ENCODE measurements at places on chromosomes 3 and 15. TPM values are rescaled to one million over a fixed set of nuclear protein-coding genes. Genes with fewer than 3 reads are reported as not detected.

DNA sequence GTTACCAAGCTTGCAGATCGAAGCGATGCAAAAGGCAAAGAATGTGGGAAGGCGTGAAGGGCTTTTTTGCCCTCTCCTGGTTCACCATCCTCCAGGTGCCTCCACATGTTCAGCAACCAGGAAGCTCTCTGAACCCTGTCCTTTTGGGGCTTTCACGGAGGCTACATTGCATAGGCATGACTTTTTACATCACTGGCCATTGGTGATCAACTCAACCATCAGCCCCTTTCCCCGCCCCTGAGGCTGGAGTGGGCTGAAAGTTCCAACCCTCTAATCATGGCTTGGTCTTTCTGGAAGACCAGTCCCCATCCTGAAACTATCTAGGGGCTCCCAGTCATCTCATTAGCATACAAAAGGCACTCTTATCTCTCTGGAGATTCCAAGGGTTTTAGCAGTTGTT is 52.6 kb downstream of the UACA start:
- H3K4me1 ChIP-seq = no peaks in the 10 kb centered on the region
- H3K27me3 ChIP-seq = peaks cover 2% of the 10 kb centered on the region
- H3K4me3 ChIP-seq = no peak overlapping the region
- H3K36me3 ChIP-seq = no peaks in the 10 kb centered on the region
- no peak overlapping the region for H3K27ac ChIP-seq

GRCh38 chr15:63358241-63359029 is 23.2 kb downstream of the CA12 start:
- no peaks in the 10 kb centered on the region for H3K4me1 ChIP-seq
- DNase-seq = no peak
- no peak overlapping the region for H3K4me3 ChIP-seq

GRCh38 chr15:47552978-47553608 is 164.2 kb upstream of the SEMA6D start:
- peaks cover 24% of the 10 kb centered on the region for H3K4me1 ChIP-seq
- H3K36me3 ChIP-seq = peaks cover under 1% of the 10 kb centered on the region
- H3K27me3 ChIP-seq = peaks cover 5% of the 10 kb centered on the region
- no peak overlapping the region for H3K4me3 ChIP-seq
- no peak overlapping the region for H3K27ac ChIP-seq

FMN1 gene
- total RNA-seq = 1.1 TPM

FETUB gene
- total RNA-seq = not detected

DNA sequence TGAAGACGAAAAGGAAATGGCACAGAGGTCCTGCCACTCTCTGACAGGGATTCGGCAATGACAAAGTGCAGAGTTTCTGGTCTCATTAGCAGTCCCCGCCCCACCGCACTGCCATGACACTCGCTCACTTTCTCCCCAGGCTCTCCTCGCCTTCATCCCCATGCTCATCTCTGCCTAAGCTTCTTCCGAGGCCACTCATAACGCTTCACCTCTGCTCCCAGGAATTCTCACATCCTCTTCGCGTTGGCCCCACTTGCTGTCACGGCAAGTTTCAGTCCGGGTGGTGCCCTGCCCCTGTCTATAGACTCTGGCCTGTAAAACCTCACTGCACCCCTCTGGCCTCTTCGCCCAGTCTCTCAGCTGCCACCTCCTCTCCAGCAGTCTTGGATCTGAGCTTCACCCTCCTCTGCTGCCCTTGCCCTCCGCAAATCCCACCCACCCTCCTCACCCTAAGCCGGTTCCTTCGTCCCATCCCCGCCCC is 654 bp downstream of the RUBCN start:
- H3K27ac ChIP-seq = peak overlapping the region; percentile 77
- H3K27me3 ChIP-seq = peaks cover 3% of the 10 kb centered on the region
- H3K4me3 ChIP-seq = peak overlapping the region; percentile 100
- peak; percentile 24 for DNase-seq

- no peaks in the 10 kb centered on the region for H3K27me3 ChIP-seq
- no peak overlapping the region for H3K4me3 ChIP-seq
- H3K27ac ChIP-seq = no peak overlapping the region
- no peak for DNase-seq
- H3K36me3 ChIP-seq = peaks cover 5% of the 10 kb centered on the region
These were observed 64.3 kb upstream of the GATM start for GRCh38 chr15:45442507-45443135.

SNUPN gene
- total RNA-seq = 15.5 TPM

DNA sequence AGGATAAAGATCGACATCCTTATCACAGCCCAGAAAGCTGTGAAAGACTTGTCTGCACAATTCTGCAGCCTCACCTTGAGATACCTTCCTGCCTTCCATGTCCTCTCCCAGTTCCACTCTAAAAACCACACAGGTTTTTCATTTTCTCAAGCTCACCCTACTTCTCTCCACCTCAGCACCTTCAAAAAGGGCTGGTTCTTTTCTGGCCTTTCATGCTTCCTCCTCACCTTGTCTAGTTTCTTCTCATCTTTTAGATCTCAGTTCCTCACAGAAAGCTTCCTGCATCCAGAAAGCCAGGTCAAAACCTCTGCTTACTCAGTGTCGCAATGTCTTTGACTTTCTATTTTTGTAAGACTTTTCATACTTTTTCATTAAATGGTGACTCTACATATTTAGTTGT is 140.2 kb upstream of the STT3B start:
- H3K4me1 ChIP-seq = peaks cover 3% of the 10 kb centered on the region
- no peak for DNase-seq
- no peaks in the 10 kb centered on the region for H3K27me3 ChIP-seq
- H3K27ac ChIP-seq = no peak overlapping the region

CNOT10 gene
- total RNA-seq = 35.5 TPM

- H3K27ac ChIP-seq = no peak overlapping the region
- no peaks in the 10 kb centered on the region for H3K27me3 ChIP-seq
- H3K4me1 ChIP-seq = peaks cover 3% of the 10 kb centered on the region
- H3K36me3 ChIP-seq = no peaks in the 10 kb centered on the region
- no peak overlapping the region for H3K4me3 ChIP-seq
These were observed 4.6 kb upstream of the CX3CR1 start for GRCh38 chr3:39284457-39284881.

CRABP1 gene
- 314 TPM for total RNA-seq

- no peak overlapping the region for H3K27ac ChIP-seq
- DNase-seq = no peak
- H3K4me1 ChIP-seq = no peaks in the 10 kb centered on the region
- H3K27me3 ChIP-seq = no peaks in the 10 kb centered on the region
- H3K36me3 ChIP-seq = no peaks in the 10 kb centered on the region
These were observed 1141.4 kb downstream of the TBL1XR1 start for GRCh38 chr3:176055836-176056235.

SERPINI2 gene
- not detected for total RNA-seq

DNA sequence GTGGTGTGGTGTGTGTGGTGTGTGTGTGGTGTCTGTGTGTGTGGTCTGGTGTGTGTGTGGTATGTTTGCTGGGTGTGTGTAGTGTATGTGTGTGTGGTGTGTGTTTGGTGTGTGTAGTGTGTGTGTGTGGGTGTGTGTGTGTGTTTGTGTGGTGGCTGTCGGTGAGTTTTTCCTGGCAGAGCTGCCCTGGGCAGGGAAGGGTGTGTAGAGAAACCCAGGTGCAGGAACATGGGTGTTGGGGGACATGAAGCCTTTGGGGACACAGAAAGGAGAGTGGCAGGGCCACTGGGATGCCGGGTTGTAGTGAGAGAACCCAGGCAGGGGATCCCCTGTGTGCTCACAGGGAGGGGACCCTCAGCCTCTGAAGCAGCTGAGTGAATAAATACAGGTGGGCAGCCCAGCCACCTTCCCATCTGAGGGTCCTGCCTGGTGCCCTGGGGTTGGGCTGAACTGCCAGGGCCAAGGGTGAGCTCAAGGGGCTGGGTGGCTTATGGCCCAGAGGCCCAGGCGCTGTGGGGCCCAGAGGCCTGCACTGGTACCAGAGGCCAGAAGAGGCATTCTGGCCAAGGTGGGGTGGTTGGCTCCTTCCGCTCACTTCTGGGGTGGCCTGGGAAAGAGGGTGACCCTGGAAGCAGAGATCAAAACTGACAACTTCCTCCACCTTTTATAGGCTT is 48.5 kb upstream of the CTSH start:
- no peaks in the 10 kb centered on the region for H3K36me3 ChIP-seq
- peaks cover 5% of the 10 kb centered on the region for H3K4me1 ChIP-seq
- no peak overlapping the region for H3K4me3 ChIP-seq
- peaks cover 8% of the 10 kb centered on the region for H3K27me3 ChIP-seq
- H3K27ac ChIP-seq = no peak overlapping the region

RHCG gene
- total RNA-seq = not detected

TRPM7 gene
- total RNA-seq = 24.3 TPM

NRG4 gene
- total RNA-seq = not detected

GRCh38 chr3:48963591-48963990 is 26.4 kb upstream of the P4HTM start:
- no peak overlapping the region for H3K27ac ChIP-seq
- no peak overlapping the region for H3K4me3 ChIP-seq
- DNase-seq = no peak

DNA sequence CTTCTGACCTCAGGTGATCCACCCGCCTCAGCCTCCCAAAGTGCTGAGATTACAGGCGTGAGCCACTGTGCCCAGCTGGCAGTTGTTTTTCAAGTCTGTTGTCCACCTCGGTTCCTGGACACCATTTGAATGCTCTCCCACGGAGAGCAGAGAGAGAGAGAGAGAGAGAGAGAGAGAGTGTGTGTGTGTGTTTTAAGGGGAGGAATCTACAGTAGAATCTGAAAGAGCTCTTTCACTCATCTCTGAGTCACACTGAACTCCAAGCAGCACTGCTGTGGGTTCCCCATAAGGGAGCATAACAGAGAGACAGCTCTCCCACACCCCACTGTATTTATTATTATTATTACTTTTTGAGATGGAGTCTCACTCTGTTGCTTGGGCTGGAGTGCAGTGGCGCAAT is 156.6 kb downstream of the RPLP1 start:
- DNase-seq = no peak
- peaks cover 3% of the 10 kb centered on the region for H3K27me3 ChIP-seq
- no peak overlapping the region for H3K4me3 ChIP-seq
- no peak overlapping the region for H3K27ac ChIP-seq
- no peaks in the 10 kb centered on the region for H3K4me1 ChIP-seq
- peaks cover 5% of the 10 kb centered on the region for H3K36me3 ChIP-seq

DNA sequence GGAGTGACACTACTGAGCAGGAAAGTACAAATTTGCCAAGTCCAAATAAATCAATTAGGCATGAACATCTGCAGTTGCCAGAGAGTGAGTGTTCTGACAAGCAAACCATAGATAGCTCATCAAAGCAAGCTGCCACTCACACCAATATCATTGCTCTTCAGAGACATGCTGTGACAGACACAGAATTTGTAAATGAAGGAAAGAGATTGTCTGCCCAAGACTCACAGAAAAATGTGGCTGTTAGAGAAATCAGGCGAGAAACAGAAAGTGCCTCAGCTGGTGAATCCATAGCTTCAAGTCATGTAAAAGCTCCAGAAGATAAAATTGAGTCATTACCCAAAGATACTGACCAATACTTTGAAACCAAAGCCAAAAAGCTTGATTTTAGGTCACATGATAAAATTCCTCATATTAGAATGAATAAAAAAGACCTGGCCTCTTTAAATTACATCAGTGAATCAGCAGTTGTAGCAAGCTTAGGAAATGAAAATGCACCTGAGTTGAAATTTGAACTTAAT is 50.8 kb downstream of the CRYBG3 start:
- H3K4me3 ChIP-seq = no peak overlapping the region
- H3K27ac ChIP-seq = no peak overlapping the region
- peaks cover 25% of the 10 kb centered on the region for H3K36me3 ChIP-seq

DNA sequence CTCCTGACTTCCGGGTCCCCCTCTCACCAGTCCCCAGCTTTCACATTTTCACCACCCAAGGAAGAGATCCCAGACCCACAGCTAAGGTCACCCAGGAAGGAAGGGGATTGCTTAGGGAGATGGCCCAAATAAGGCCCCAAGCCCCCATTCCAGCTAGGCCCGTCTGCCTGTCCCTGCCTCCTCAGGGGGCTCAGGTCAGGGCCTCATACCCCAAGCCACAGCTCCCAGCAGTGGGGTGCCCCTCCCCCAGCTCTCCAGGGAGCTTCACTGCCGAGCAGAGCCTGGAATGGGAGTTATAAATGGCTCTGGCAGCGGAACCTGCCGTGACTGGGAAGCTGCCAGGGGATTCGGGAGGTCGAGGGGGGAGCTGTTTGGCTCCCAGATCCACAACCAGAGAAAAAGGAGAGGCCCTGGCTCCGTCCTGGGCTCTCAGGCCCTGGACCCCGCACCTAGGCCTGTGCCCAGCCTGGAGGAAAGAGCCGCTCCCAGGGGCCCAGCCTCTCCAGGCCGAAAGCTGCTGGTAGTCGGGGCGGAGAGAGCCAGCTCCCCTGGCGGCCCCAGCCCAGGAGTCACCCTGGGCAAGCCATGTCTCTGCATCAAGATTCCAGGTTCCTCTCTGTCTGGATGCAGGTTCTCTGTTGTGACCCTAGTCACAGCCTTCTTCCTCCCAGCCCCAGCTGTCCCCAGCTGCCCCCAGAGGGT is 550 bp downstream of the CCDC9B start:
- peak; percentile 72 for DNase-seq
- peaks cover 6% of the 10 kb centered on the region for H3K27me3 ChIP-seq
- peaks cover 15% of the 10 kb centered on the region for H3K4me1 ChIP-seq
- H3K27ac ChIP-seq = peak overlapping the region; percentile 12
- H3K36me3 ChIP-seq = no peaks in the 10 kb centered on the region

DNA sequence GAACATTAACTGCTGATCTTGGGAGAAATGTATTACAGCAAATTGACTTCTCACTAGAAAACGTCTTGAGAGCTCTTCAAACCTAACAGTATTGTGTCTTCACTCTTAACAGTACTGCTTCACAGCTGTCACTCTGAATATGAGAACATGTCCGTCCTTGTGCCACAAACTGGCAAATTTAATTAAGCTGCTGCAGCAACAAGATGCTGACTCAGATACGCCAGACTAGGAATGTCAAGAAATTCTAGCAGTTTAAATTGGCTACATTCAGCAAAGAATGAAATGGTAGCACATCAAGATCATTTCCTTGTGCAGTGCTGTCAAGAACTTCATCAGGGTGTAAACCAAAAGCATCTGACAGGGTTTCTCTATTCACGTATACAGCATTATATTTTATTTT is 7.6 kb downstream of the ICE2 start:
- H3K36me3 ChIP-seq = peaks cover 6% of the 10 kb centered on the region
- peaks cover 14% of the 10 kb centered on the region for H3K4me1 ChIP-seq
- no peaks in the 10 kb centered on the region for H3K27me3 ChIP-seq
- DNase-seq = no peak
- peak overlapping the region; percentile 39 for H3K4me3 ChIP-seq

CLDN11 gene
- 0.44 TPM for total RNA-seq

GRCh38 chr3:109985943-109986555 is 648.7 kb upstream of the DPPA4 start:
- no peaks in the 10 kb centered on the region for H3K36me3 ChIP-seq
- H3K27me3 ChIP-seq = no peaks in the 10 kb centered on the region
- no peak overlapping the region for H3K4me3 ChIP-seq
- peak overlapping the region; percentile 28 for H3K27ac ChIP-seq
- H3K4me1 ChIP-seq = peaks cover 6% of the 10 kb centered on the region

- H3K27me3 ChIP-seq = peaks cover 16% of the 10 kb centered on the region
- peak overlapping the region; percentile 46 for H3K4me3 ChIP-seq
- H3K27ac ChIP-seq = no peak overlapping the region
- no peak for DNase-seq
- peaks cover 43% of the 10 kb centered on the region for H3K4me1 ChIP-seq
These were observed 151.4 kb downstream of the KLF13 start for GRCh38 chr15:31477851-31478701.

- no peak overlapping the region for H3K27ac ChIP-seq
- no peak for DNase-seq
- no peak overlapping the region for H3K4me3 ChIP-seq
- peaks cover 4% of the 10 kb centered on the region for H3K27me3 ChIP-seq
These were observed 9.9 kb upstream of the CSPG5 start for GRCh38 chr3:47588587-47588986.

SI gene
- total RNA-seq = not detected

DAZL gene
- 0.51 TPM for total RNA-seq

Data from glutamatergic neuron (in vitro differentiated cells).